ENCODE measurements at places on chromosomes 16 and 17.

- no peak for DNase-seq
Measured at GRCh38 chr16:29831490-29831889, 11.2 kb downstream of the MVP start.

DNA sequence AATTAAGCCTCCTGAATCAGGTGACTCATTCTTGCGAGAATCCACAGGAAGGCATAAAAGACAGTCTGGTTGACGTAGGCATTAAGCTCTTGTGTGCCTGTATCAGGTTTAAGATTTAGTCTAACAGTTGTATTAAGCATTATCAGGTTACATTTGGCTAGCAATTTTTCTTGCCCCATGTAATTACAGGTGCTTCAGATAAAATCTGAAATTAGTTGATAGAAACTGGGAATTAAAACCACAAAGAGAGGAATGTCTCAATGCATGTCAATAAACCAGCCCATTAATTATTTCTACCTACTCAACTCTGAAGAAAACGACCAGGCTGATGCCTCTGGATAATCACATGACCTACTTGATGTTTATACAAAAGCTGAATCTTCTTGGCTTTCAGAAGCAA, 217.2 kb downstream of the CA10 start:
- DNase-seq = no peak

DNA sequence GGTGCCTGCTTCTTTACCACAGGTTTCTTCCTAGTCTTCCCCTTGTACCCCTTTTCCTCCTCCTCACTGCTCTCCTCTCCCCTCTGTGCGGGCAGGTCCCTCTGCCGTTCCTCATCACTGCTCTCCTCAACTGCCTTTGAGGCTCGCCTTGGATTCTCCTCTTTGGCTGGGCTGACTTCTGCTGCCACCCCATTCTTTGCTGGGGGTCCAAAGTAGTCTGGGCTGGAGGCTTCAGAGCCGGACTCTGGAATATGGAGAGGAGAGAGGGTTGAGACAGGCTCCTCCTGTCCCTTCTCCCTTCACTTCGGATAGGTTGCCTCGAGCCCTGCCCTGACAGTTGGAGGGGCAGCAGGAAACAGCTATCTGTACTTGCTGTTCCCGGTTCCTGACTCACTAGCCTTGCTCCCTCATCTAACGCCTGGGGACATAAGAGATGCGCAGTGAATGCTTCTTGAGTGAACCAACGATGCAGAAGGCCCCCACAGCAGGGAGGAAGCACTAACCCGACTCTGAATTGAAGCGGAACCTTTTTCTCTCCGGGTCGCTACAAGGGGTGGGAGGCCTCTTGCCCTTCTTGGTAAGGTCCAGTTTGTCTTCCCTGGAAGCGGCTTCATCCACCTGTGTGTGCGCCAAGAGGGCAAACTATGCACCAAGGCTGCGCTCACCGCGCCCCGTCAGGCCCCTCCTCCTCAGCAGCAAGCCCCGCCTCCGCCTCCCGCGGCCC, 655 bp downstream of the HIRIP3 start:
- no peak for DNase-seq

DNA sequence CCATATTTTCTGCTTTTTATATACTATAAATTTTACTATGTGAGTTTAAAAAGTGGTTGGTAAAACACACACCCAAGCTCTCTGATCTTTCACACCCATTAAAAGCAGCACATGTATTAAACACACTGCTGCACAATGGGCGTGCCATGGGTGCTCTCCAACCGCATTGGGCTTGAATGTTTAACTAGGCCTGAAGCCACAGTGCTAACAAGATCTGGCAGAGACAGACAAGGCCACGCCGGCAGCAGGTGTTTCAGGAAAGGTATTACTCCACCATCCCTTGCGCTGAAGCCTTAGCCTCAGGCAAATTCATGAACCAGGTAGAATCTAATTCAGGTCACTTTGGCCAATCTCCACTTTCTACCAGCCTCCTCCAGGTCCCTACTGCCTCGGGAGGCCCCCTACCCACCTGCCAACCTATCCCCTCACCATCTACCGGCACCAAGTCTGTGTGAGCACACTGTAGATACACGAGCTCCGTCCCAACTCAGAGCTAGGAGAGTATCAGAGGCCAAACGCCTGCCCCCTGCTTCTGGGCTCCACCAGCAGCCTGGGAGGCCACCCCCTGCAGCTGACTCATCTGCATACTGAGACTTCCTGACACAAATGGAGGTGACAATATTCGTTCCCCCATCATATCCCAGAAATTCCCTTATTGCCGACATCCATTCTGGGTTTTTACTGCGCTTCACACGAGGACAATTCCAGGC, 95.0 kb downstream of the ADCY9 start:
- peak; percentile 79 for DNase-seq

- DNase-seq = peak; percentile 62
Measured at GRCh38 chr17:3959295-3959899, 4.8 kb downstream of the ATP2A3 start.

DNA sequence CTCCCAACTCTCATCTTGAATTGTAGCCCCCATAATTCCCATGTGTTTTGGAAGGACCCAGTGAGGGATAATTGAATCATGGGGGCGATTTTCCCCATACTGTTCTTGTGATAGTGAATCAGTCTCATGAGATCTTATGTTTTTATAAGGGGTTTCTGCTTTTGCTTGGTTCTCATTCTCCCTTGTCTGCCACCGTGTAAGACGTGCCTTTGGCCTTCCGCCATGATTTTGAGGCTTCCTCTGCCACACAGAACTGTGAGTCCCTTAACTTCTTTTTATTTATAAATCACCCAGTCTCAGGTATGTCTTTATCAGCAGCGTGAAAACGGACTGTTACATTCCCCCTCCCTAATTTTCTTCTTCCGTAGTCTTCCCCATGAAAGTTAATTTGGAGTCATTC, 124.0 kb downstream of the ABCA8 start:
- DNase-seq = no peak

DNA sequence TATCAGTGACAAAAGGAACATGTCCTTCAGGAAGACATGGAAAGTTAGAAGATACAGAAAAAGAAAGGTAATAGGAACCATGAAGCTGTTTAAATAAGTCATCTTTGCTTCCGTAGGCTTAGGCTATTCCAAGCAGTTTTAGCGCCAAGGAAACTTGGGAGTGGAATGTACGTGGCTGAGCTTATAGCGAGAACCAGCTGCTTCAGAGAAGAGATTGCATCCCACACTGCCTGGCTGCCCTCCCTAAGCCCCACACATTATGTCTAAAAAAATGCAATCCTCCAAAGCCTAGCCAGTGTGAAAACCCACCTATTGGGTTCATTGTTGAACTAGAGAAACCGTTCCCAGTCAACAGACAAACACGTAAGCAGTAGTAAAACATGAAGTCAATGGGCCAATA, 149.9 kb downstream of the SLC39A11 start:
- no peak for DNase-seq

GRCh38 chr17:902463-902862, 77.1 kb downstream of the NXN start:
- DNase-seq = no peak

DNA sequence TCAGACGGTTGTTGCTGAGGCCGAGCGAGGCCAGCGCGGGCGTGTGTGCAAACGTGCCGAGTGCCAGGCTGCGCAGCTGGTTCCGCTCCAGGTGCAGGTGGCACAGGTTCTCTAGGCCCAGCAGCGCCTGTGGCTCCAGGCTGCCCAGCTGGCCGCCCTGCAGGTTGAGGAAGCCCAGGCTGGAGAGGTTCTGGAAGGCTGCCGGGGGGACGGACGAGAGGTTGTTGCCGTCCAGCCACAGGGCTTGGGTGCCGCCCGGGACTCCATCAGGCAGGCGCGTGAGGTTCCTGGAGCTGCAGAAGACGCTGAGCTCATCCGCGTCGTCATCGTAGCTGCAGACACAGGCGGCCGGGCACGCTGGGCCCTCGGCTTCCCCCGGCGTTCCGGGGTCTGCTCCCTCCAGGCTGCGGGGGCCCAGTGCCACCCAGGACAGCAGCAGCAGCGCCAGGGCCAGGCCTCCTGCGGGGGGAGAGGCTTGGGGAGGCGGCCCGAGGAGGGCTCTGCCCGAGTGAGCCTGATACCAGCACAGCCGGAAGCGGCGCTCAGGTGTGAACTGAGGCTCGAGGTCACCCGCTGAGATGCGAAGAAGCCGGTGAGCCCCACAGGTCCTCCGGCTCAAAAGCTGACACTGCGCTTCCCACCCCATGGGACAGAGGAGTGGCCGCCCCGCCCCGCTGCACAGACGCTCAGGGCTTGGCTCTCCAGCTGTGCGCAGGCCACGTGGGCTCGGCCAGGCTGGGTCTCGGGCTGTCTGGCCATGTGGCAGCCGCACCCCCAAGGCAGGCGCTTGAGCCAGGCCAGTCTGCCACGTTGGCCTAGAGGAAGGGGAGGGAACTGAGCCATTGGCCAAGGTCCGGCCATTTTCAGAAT, 1.3 kb downstream of the IGFALS start:
- DNase-seq = no peak

- no peak for DNase-seq
Measured at GRCh38 chr16:81286190-81286589, 28.6 kb upstream of the GAN start.

- DNase-seq = no peak
Measured at GRCh38 chr17:4901648-4902344, 1.1 kb downstream of the CHRNE start.

GRCh38 chr16:11583889-11584565, 2.7 kb downstream of the LITAF start:
- DNase-seq = peak; percentile 52

DNA sequence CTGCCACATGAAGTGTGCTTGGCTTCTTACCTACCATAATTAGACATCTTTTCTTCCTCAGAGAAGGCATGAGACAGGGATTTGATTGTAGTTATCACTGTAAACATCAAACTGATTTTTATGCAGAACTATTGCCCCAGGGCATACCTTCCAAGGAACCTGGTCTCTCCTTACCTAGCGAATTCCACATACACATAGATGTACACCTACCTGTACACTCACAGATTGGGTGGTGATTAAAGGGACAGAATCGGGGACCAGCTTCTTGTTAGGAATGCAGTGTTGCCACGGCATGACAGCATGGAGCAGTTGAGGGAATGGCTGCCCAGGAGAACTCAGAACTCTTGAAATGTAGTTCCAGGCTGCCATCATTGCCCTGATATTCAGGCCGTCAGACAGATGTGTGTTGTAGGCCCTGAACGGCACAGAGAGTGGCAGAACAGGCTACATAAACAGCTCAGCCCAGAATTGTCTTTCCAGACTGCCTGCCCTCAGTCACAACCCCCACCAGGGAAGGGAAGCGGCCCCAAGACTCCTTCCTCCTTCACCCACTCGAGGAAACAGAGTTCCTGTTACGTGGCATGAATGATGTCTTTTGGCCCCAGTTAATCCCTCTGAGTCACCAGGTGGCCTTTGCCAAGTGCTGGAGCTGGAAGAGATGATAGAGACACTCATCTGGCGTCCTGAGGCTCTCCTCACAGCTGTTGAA, 17.8 kb upstream of the NAGLU start:
- DNase-seq = no peak

DNA sequence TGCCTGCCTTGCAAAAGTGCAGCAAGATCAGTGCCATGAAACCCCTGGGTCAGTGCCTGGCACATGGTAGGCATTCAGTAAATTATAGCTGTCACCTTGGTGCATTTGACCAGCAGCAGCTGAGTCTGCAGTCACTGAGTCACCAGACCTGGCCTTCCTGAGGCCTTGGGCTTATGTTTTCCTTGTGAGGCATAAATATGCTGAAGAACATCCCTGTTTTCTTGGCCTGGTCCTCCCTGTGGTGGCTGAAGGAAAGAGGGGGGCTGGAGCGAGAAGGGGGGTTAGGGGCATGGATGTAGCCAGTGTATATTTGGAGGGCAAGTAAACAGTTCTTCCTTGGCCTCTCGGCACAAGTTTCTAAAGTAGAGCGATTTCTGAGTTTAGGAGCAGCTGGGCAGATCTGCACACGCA, 26.5 kb downstream of the EPN2 start:
- DNase-seq = no peak

- no peak for DNase-seq
Measured at GRCh38 chr16:88905563-88905962, 39.1 kb upstream of the PABPN1L start.

DNA sequence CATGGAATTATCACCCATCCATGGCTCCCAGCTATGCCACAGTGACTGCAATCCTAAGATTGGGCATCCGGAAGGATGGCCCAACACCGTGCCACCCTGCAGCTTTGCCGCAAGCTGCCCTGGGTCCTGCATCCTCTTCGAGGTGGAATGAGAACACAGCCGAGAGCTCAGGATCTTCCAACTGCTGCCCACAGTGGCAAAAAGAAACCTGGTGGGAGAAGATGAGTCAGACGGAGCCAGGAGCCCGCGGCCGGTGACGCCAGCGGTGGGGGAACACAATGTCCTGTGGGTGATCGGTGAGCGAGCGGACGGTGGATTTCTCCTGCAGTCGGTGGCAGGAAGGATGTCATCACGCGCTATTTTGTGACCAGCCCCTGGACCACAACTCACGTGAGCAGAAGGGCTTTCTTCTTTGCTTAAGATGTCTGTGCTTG, 20.1 kb downstream of the CD7 start:
- no peak for DNase-seq

GRCh38 chr16:57809276-57810196, 7.2 kb upstream of the KIFC3 start:
- DNase-seq = no peak

DNA sequence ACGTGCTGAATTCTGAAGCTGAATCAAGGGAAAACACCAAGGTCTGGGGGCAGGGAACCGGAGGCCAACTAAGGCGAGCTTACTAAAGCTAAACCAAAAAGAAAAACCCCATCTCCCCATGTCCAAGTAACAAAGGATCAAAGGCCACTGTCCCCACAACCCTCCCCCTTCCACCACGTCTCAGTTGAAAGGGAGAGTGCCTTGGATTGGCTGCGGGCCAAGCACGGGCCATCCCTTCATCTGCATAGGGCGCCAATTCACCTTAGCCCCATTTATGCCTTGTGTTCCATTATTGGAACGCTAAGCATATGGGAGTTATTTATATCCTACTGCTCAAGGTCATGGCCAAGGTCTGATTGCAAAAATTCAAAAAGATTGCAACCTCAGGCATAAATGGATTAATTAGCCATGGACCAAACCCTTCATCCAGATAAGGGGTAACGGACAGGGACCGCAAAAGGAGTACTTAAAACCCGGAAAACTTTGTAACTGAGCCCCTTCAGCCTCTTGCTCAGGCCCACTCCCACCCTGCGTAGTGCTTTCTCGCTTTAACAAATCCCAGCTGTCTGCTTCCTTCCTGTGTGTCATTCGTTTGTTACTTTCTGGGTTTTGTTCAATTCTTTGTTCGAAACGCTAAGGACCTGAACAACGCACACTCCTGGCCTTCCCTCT, 740 bp upstream of the ATP6V0D1 start:
- DNase-seq = peak; percentile 65

DNA sequence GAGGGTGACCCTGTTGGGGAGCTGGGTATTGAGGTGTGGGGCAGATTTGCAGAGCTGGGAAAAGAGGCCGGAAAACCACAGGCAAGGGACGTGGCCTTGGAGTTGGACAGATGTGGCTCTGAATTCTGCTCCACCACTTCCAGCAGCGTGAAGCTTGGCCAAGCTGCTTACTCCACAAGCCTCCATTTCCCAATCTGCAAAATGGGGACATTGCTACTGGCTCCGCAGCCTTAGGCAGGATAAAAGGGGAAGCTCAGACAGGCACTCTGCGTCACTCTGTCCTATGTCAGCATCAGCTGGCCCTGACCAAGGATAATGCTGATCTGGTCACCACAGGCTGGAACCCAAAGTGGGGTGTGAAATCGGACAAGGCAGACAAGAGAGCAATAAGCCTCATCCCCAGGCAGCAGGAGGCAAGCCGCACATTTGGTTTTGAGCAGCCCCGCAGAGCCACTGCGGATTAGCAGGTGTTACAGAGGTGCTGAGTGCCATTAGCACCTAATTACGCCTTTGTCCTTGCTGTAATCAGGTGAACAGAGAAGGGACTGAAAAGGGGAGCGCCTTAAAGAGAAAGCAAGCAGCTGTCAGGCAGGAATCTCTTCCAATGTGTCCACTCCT, 54.8 kb downstream of the SDK2 start:
- DNase-seq = no peak
